ENCODE measurements at places on chromosomes 3 and 15.
A peak's percentile ranks its signal among the peaks of the same experiment; 100 is the strongest.

DNA sequence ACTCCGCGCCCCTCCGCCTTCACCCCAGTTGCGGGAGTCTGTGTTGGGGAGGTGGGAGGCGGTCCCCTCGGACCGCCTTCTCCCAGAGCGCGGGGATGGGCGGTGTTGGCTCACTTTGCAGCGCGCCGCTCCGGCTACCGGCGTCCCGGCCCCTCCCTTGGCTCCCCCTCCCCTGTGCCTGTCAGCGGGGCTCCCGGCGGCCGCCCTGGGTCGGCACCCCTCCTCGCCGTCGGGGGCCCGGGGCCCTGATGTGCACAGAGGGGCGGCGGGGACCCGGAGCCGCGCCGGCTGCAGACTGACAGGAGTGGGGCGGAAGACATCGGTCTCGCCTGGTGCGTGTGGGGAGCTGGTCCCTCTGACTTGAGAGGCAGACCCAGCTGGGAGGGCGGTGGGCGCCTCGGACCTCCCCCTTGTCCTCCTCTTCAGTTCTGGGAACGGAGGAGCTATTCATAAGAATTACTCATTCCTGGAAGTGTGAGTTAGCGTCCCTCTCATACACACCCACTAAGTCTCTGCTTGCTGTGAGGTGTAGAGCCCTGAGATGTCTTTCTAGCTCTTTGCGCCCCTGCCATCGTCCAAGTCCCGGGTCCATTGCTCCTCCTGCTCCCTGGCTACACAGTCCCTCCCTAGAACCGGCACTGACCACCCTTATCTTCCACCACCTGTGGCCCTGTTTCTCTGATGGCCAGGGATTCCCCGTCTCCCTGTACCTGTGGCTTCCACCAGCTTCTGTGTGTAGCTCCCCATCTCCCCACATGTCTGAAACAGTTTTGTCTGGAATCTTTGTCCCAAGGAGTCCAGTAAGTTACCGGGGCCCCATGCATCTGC, 42.3 kb upstream of the ROPN1 start:
- no peak for DNase-seq

- DNase-seq: no peak
Measured at GRCh38 chr3:192445770-192446644, 281.3 kb downstream of the FGF12 start.

DNA sequence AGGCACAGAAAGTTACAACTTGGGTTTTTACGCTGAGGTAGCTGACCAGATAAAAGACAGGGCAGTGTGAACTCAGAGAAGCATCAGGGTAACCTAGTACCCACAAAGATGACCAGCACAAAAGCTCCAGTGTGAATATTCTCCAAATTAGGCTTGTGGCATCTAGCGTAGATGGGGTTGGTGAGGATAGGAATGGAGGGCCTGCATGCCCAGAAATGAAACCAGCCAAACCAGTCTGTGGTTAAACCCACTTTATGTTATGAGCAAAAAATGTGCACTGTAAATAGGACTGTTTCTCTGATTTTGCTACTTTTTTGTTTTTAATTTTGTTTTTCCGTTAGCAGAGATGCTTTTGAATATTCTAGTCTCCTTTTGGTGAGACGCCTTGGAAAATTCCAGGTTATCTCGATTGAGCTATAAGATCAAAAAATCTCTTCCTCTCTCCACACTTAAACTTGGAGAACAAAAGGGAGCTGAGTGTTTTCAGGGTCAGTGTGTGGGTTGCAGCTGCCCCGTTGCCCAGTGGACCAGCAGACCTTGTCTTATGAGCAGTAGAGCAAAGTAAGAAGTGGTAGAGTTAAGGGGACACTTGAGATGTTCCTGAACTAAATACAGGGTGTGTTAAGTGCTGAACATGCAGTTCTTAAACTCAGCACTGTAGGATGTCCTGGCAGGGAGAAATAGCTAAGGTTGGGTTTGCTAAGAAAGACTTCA, 132.9 kb downstream of the C3orf38 start:
- DNase-seq: no peak

GRCh38 chr3:45473841-45474240, 85.5 kb downstream of the LARS2 start:
- no peak for DNase-seq

DNA sequence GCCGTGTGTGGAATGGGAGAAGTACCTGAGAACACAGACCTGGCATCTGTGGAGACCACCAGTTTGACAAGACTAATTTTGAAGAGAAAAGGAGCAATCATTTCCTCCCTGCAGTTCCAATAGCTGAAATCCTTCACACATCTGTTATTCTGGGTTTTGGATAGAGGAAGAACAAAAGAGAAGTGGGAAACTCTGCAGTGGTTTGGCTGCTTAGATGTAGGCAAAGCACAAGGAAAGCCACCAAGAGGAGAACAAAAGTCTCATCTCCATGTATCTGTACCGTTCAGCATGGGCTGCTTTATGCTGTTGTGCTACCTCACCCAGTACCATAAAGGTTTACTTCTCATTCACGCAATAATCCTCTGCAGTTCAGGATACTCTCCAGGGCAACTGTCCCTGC, 153.1 kb upstream of the COL8A1 start:
- no peak for DNase-seq

DNA sequence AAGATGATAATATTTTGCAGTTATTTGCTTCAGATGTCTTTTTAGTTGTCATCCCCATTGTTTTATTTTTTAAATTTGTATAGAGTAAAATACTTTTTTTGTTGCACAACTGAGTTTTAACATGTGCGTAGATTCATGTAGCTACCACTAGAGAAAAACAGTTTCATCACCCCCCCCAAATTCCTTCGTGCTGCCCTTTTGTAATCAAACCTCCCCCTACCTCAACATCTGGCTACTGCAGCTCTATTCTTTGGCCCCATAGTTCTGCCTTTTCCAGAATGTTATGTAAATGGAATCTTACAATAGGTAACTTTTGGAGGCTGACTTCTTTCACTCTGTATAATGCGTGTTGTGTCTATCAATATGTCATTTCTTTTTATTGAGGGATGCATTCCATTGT, 232.0 kb upstream of the RASGRP1 start:
- DNase-seq: no peak

GRCh38 chr15:43225201-43225949, 4.6 kb upstream of the EPB42 start:
- DNase-seq: peak; percentile 40

GRCh38 chr15:56440214-56440770, 24.6 kb downstream of the MNS1 start:
- DNase-seq: no peak

GRCh38 chr15:85456798-85457197, 76.4 kb downstream of the AKAP13 start:
- no peak for DNase-seq

DNA sequence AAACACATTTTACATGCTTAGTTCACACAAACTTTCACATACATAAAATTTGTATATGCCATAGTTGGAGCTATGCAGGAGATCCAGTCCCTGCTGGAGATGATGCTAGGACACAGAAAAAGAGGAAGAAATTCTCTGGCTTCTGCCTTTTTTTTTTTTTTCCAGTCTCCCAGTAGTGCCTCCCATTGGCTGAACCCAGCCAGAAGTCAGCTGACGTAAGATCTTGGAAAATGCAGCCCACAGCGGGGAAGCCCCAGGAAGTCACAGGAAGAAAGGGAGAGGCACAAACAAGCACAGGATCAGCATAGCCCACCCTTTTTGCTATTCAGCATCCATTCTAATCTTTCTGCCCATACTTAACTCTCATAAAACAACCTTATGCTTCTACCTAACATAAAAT, 38.5 kb downstream of the SCN11A start:
- DNase-seq: no peak

- no peak for DNase-seq
Measured at GRCh38 chr15:63318344-63318743, 40.9 kb downstream of the APH1B start.

- no peak for DNase-seq
Measured at GRCh38 chr3:47096959-47097358, 67.0 kb downstream of the SETD2 start.

DNA sequence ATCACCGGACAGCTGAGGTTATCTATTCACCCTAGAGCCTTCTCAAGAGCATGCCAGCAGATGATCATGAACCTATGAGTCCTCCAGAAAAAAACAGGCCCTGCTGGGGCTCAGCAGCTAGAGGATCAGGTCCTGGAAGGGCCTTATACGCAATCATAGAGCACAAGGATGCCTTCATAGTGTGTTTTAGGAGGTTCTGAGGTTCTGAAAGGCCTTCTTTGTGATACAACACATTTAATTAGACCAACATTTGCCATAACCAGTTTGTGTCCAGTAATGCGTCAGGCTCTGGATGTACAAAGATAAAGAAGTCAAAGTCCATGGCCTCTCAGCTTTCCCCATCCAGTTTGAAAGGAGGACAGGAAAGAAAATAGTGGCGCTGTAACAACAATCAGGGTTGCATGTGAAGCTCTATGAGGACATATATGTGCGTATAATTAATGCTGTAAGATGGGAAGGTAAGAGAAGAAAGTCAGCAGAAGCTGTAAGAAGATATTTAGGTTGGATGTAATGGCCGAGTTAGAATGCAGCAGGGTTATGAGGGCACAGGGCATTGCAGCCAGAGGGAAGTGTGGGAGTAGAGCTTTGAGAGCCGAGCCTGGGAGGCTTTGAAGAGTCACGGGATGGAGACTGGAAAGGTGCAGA, 302.6 kb upstream of the TBL1XR1 start:
- no peak for DNase-seq

DNA sequence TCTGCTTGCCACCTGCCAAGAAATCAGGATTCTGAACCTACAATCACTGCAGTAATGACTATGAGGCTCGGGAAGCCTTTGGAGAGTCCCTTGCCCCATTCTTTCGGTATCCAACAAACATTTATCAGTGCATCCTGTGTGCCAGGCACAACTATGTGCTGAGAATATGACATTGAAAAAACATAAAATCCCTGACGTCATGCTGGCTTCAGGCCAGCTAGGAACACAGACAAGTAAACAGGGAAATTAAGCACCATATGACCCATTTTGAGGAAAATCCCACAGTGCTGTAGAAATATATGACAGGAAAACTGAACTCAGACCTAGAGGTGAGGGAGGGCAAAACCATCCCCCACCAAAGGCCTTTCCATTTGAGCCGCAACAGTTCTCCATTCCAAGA, 34.1 kb upstream of the DET1 start:
- no peak for DNase-seq

DNA sequence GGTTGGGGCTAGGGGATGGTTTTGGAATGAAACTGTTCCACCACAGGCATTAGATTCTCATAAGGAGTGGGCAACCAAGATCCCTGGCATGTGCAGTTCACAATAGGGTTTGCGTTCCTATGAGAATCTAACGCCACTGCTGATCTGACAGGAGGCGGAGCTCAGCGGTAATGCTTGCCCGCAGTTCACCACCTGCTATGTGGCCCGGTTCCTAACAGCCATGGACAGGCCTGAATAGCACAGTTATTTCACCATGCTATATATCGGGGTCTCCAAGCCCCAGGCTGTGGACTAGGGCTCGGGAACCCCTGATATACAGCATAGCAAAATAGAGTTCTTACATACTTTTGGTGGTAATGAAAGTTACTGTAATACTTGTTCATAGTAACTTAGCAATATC, 99.9 kb upstream of the THSD4 start:
- no peak for DNase-seq

DNA sequence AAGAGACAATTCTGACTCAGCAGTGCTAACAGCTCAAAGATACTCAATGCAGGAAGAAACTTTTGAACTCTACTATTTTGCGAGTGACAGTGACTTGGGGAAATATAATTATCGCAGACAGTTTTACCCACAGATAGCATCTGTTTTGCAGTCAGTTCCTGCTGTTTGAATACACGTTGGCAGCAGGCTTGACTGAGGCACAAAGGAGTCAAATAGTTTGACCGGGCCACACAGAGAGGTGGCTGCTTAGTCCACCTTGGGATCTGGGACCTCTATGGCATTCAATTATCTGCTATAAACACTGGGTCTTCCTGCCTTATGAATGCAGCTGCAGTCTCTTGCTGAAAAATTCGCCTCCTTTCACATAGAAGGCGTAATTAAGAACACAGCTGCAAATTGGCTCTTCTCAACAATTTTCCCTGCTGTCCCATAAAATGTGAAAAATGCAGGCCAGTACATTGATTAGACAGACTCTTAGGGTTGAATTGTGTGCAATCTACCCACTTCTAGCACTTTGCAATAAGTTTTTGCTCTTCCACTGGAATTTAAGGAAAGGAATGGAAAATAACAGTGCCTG, 56.5 kb downstream of the OTOL1 start:
- no peak for DNase-seq

DNA sequence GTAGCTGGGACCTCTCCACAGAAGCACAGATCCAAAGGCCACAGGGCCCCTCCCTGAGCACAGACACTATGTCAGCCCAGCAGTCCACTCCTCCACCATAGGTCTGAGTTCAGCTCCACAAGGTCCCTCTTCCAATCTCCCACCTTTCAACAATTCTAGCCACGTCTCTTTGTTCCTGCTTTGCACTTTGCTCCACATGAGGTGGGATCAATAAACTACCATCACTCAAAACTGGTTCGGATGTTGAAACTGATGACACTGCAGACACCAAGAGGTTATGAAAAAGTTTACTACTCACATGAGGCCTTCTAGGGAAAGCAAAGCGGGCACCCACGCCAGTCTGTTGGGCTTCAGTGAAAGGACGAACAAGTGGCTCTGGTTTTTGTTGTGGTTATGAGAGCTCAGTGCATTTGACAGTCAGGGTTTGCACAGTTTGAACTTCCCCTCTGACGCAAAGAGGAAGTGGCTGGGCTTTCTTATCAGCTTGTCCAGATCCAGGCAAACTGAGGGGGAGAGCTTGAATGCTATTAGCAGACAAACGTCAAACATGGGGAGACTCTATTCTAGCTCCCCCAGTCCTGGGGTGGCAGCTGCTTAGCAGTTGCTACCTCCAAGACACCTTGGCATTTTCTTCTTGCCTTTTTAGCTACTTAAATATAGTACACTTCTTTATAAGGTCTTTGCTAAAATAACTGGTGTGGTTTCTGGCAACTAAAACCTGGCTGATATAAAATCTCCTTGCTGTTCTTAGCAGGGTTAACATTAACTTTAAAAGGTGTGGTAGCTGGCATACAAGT, 37.8 kb downstream of the ZNF445 start:
- DNase-seq: no peak

- no peak for DNase-seq
Measured at GRCh38 chr15:70313099-70314017, 215.6 kb upstream of the TLE3 start.

GRCh38 chr15:78077053-78077870, at the start of gene TBC1D2B:
Gene TBC1D2B (minus strand): TSS chr15:78077711. CDS start chr15:78077652, 59 bp downstream.
- no peak for DNase-seq

- no peak for DNase-seq
Measured at GRCh38 chr3:57646723-57647122, 46.2 kb downstream of the DENND6A start.

DNA sequence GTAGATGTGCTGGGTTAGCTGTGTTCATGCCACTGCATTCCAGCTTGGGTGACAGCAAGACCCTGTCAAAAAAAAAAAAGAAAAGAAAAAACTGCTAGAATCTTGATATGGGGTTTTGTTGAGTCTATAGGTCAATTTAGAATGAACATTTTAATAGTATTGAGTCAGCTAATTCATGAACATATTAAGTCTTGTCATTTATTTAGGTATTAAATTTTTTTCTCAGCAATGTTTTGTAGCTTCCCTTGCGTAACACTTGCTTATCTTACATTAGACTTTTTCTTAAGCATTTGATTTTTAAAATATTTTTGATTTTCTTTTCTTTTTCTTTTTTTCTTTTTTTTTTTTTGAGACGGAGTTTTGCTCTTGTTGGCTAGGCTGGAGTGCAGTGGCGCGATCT, 60.7 kb upstream of the GOLGA6B start:
- DNase-seq: no peak
